Lung (tissue), 17 donors: ENCODE measurements at places on chromosomes 7 and 10. TPM values are rescaled to one million over a fixed set of nuclear protein-coding genes. Genes with fewer than 3 reads are reported as not detected.

- DNase-seq = no peak
These were observed 25.7 kb upstream of the NDST2 start for GRCh38 chr10:73837072-73837471.

GRCh38 chr7:155729847-155730246 is 82.4 kb downstream of the SHH start:
- peak; percentile 34 for DNase-seq

GRCh38 chr10:51567271-51567670 is 132.1 kb downstream of the CSTF2T start:
- DNase-seq = no peak

DNA sequence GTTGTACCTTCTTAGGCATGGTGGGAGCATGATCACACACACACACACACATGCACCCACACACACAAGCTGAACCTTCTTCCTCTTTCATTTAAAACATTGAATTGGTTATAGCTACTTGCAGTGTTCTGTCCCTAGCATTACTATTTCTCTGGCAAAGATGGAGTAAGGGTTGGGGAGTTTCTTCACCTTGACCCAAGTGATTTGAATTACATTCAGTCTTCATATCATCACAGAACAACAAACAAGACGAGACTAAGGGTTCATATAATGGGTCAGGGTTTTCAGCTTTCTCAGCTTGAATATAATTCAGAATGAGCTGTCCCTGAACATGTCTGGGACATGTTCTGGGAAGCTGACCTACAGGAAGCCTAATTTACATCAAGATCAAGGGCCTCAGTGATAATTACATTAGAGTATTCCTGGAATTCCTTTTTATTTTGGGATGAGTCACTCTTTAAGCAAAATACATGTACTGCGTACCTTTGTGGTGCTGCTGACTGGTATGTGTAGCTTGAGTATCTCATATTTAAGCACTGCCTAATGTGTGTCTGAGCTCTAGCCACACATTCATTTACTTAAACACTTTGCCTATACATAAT is 213.5 kb upstream of the TMEM229A start:
- no peak for DNase-seq

GRCh38 chr7:155333346-155334234 is 35.9 kb downstream of the INSIG1 start:
- DNase-seq = no peak

- no peak for DNase-seq
These were observed 85.8 kb upstream of the LRRC18 start for GRCh38 chr10:49025347-49025983.

- no peak for DNase-seq
These were observed 42.7 kb upstream of the GAD2 start for GRCh38 chr10:26173837-26174236.

DNA sequence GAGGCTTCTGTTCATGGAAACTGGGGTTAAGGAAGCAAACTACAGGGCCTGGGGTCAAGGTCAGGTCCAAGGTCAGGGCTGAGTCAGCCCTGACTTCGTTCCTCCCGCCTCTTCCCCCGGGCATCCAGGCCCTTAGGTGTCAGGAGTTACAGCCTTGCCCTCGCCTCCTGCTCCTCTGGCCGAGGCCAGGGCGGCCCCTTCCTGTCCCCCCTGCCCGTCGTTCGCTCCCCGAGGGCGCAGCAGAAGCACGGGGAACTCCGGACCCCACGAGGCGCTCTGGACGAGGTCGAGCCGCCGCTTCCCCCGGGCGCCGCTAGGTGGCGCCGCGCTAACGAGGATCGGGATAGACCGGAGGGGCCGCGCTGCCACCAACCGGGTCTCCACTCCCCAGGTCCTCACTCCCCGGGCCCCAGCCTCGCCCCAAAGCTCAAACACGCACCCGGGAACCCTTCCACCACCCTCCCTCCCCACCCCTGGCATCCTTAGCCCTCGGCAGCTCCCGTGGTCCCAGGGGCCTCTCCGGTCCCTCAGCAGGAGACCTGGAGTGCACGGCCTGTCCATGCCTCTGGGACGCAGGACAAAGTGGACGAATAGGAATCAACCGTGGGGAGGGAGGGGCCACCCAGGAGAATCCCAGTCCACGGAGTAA is 59.2 kb upstream of the MYL10 start:
- peak; percentile 74 for DNase-seq

GRCh38 chr7:3995187-3995586 is 686.9 kb upstream of the FOXK1 start:
- no peak for DNase-seq

- no peak for DNase-seq
These were observed 375.6 kb downstream of the SFMBT2 start for GRCh38 chr10:7035126-7035761.

GRCh38 chr10:11037991-11038390 is 20.3 kb downstream of the CELF2 start:
- no peak for DNase-seq

DNA sequence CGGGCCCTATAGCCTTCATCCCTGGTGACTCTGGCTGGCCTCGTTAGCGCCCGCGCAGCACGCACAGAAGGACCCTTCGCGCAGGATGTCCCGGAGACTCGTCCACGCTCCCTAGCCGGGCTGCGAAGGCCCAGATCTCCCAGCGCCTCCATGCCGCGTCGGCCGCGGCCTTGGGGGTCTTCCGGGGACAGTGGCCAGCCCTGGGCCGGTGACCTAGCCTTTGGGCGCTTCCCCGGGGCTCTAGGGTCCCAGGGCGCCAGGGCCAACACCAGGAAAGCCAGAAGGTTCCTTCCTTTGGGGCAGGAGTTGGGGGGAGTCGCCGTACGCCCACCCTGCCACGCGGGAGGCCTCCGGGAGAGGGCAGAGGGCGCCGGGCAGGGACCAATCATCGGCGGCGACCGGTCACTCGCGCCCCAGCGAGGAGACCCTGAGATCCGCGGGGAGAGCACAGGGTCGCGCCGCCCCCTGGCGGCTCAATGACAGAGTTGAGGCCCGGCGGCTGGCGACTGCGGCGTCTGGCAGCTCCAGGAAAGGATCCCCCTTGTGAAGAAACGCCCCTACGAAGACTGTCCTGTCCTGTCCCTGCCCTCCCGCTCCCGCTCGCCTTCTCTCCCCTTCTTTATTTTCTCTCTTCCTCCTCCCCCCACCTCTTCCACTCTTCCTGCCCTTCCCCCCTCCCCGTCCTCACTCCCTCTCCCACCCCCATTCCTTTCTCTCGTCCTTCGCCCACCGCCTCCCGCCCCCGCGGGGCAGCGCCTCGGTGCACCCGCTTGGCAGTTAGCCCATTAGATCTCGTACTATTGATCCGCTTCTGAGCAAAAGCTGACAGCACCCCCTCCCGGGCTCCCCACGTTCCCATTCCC is 62.3 kb upstream of the LBX1 start:
- DNase-seq = peak; percentile 90

DNA sequence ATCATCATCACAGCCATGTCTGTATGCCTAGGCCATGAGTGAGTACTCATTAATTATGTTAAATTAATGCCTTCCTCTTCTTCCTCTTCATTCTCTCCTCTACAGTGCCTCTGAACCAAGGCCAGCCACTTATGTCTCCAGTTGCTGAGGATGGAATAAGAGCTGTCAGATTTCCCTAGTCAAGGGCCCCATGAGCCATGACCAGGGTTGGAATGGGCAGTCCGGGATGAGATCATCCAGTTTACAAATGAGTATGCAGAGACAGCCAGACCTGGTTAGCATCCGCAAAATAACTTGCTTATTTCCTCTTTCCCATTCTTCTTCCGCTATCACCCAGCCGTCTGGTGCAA is 342.7 kb downstream of the GRID1 start:
- no peak for DNase-seq

DNA sequence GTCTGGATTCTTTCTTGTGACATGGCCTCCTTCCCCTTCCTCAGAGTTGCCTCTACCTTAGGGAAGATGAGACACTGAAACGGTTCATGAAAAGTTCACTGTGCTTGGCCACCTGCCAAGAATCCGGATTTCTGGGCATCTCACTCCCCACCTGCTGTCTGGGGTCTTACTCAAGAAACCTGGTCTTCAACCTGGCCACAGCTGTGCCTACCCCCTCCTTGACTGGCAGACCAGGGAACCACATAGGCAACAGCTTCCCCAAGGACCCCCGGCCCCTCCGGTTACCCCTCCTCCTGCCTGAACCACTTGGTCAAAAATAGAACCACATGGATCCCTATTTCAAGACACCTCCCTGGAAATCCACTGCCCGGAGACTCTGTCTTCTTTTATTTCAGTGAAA is 58.7 kb upstream of the NANOS1 start:
- DNase-seq = no peak

- DNase-seq = peak; percentile 68
These were observed 736.2 kb downstream of the PARD3 start for GRCh38 chr10:34078745-34079470.

DNA sequence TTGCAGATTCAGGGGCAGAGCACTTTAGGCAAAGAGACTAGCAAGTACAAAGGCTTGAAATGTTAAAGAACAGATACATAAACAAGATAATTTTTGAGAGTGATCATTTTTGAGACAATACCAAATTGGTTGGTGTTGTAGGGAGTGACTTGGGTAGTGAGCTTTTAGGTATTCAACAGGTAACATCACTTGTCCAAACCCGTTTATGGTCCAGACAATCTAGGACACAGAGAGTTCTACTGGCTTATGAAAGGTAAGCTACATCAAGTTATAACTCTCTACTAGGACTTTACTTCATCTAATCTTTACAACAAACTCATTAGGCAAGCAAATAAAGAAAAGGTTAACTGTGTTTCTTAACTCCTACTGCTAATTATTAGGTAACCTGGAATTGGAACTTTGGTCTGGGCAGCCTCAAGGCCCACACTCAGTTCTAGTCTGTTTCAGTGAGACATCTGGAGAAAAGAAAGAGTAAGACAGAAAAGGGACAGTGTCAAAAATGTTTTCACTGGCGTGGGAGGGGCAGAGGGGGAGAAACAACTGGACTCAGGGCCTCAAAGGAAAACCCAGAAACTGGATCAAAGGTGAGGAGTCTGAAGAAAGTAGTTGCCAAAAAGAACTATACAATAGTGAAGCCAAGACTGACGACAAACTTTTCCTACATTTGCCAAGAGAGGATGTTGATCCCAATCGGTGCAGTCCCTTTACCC is 39.2 kb downstream of the GNAT3 start:
- no peak for DNase-seq

GRCh38 chr10:47152861-47153349 is 147.1 kb upstream of the GDF10 start:
- no peak for DNase-seq

GRCh38 chr10:122331615-122332446 is 42.7 kb upstream of the PLEKHA1 start:
- no peak for DNase-seq

- DNase-seq = peak; percentile 96
These were observed at the start of gene ETV1 for GRCh38 chr7:13989126-13989948. Gene ETV1, minus strand, starts transcription at chr7:13989666. Its CDS starts 614 bp downstream, at chr7:13989052.

DNA sequence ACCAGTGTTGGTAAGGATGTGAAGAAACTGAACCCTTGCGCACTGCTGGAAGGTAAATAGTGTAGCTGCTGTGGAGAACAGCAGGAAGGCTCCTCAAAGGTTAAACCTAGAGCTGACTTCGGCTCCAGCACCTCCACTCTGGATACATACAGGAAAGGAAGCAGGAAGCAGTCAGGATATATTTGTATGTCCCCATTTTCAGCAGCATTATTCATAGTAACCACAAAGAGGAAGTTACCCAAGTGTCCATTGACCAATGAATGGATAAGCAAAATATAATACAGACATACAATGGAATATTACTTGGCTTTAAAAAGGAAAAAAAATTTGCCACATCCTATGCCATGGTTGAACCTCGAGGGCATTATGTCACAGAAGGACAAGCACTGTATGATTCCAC is 15.0 kb downstream of the RET start:
- no peak for DNase-seq

DNA sequence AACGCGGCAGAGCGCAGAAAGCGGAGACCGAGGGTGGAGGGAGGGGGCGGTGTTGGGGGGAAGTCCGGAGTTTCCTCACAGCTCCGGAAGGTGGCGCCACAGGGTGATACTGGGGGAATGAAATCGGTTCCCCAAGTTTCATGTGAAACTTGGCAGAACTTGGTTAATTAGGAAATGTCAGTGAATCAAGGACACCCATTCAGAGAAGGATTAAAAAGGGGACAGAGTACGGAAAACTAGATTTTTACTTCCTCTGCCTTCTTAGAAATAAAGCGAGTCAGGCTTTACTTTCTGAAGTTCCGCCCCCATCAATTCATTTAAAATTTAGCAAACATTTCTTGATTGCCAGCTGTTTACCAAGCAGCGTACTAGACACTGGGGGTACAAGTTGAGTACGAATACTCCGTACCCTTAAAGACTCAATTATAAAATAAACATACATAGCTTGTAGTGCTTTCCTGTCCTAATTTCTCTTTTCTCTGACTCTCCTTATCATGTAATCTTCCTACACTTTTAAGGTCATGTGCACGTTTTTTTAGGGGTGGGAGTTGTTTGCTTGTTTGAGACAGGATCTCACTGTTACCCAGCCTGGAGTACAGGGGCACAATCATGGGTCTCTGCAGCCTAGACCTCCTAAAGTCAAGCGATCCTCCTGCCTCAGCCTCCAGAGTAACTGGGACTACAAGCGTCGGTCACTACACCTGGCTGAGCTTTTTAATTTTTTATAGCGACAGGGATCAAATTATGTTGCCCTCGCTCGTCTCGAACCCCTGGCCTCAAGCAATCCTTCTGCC is 644 bp upstream of the ABI1 start:
- DNase-seq = no peak

Gene OR6V1
- total RNA-seq = not detected

Gene HOXA9
- total RNA-seq = 0.46 TPM

Gene PHTF2
- total RNA-seq = 10.2 TPM

Gene STEAP2
- 16.7 TPM for total RNA-seq

Gene FAM25C
- not detected for total RNA-seq

Gene ZNF655
- 72.3 TPM for total RNA-seq

Gene ANAPC16
- total RNA-seq = 94.0 TPM

Gene DNMBP
- total RNA-seq = 17.4 TPM
